ENCODE measurements at places on chromosomes 6 and 20. TPM values are rescaled to one million over a fixed set of nuclear protein-coding genes. Genes with fewer than 3 reads are reported as not detected.
A peak's percentile ranks its signal among the peaks of the same experiment; 100 is the strongest.

- no peak for DNase-seq
- H3K4me1 ChIP-seq = no peaks in the 10 kb centered on the region
These were observed 655.1 kb upstream of the CITED2 start for GRCh38 chr6:140029551-140029950.

- H3K36me3 ChIP-seq = no peaks in the 10 kb centered on the region
- H3K27ac ChIP-seq = no peak overlapping the region
- H3K27me3 ChIP-seq = no peaks in the 10 kb centered on the region
- no peak overlapping the region for H3K4me3 ChIP-seq
These were observed 50.9 kb downstream of the KLHL31 start for GRCh38 chr6:53614676-53615075.

- no peaks in the 10 kb centered on the region for H3K36me3 ChIP-seq
- peaks cover 19% of the 10 kb centered on the region for H3K4me1 ChIP-seq
- no peak overlapping the region for H3K27ac ChIP-seq
- H3K4me3 ChIP-seq = no peak overlapping the region
- DNase-seq = peak; percentile 75
- no peaks in the 10 kb centered on the region for H3K27me3 ChIP-seq
These were observed 92.6 kb upstream of the CLDN20 start for GRCh38 chr6:155171109-155171746.

DNA sequence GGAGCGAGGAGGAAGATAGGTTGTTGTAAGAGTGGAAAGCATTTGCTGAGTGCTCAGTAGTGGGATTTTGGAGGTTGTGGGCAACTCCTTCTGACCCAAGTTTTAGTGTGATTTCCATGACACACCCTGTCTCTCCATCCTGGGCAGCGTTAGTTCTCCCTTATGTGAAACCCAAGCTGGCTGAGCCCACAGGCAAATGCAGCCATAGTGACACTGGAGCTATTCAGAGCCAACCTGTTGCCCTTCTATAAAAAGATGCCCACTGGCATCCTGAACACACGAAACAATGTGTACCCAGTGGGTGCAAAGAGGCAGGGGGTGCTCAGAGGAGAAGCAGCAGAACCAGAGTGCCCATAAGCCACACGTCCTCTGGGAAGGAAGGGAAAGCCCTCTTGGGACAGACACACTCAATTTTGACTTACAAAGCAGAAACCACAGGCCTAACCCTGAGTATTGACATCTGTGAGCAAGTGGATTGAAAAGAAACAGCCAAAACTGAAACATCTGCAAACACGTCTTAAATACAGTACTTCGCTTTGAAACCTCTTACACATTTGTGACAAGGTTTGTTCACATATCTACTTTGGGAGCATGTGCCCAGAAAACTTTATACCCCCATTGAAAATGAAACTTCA lies 54.6 kb downstream of the BPIFB1 start:
- no peak overlapping the region for H3K4me3 ChIP-seq
- H3K4me1 ChIP-seq = no peaks in the 10 kb centered on the region
- no peak for DNase-seq
- no peak overlapping the region for H3K27ac ChIP-seq
- H3K27me3 ChIP-seq = no peaks in the 10 kb centered on the region
- H3K36me3 ChIP-seq = no peaks in the 10 kb centered on the region

DNA sequence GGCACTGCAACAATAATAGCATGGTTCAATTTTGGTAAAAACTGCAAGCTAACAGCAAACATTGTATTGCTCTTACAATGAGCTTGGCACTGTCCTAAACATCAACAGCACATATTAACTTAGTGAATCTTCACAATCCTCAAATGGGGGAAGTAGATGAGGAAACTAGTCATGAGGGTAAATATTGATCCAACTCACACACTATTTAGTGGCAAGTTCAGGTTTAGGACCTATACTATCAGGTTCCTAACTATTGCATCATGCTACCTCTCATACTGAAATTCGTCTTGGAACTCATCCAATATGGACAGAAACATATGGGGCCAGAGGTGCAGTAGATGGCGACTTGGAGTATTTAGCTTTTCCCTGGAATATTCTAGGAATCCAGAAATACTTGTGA lies 34.2 kb downstream of the FKBP1C start:
- DNase-seq = no peak
- no peaks in the 10 kb centered on the region for H3K27me3 ChIP-seq
- H3K4me1 ChIP-seq = no peaks in the 10 kb centered on the region
- H3K36me3 ChIP-seq = no peaks in the 10 kb centered on the region
- no peak overlapping the region for H3K4me3 ChIP-seq
- no peak overlapping the region for H3K27ac ChIP-seq

Gene LST1
- polyA plus RNA-seq = 164 TPM

Gene HDGFL1
- not detected for polyA plus RNA-seq

Gene TMEM63B
- 83.6 TPM for polyA plus RNA-seq

Gene EFCAB8
- polyA plus RNA-seq = 0.35 TPM

Gene KIFC1
- 2.7 TPM for polyA plus RNA-seq

Data from lung (tissue), 17 donors.